Endodermal cell (in vitro differentiated cells): ENCODE measurements at places on chromosomes 6 and 20. TPM values are rescaled to one million over a fixed set of nuclear protein-coding genes. Genes with fewer than 3 reads are reported as not detected.

- DNase-seq, result no peak
Observed at GRCh38 chr6:50831186-50831585, 12.5 kb downstream of the TFAP2B start.

ESR1 gene
- 0.14 TPM in 1 of 3 replicates, not detected in the others for total RNA-seq

DNA sequence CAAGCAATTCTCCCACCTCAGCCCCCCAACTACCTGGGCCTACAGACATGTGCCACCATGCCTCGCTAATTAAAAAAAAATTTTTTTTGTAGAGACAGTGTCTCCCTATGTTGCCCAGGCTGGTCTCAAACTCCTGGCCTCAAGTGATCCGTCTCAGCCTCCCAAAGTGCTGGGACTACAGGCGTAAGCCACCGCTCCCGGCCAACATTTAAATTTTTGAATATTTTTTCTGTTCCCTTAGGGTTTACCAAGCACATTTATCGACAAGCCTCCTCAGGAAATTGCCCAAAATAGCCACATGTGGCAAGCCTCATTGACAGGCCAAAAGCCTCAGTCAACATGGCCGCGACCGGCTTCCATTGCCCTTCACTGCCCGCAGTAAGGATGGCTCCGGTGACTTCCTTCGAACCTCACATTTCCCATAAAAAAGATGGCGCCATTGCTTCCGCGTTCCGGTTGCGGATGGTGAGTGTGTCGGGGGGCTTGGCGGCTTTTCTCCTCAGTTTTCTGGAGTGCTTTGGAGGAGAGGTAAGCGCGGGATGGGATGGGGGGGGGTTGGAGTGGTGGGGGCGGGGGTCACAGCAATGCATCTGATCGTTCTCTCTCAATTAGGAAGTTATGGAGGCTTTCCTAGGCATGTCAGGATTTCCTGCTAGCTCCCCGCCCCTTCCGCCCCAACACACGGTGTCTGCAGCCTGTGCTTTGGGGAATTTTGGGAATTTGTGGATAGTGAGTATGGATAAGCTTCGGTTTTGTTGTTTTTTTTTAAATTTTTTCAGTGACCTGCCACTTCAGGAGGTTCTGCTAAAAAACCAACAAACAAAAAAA, at the start of gene SHLD1:
Gene SHLD1 (plus strand): TSS at position 450 of the 828 bp plus-strand sequence. CDS start 22,465 bp downstream, outside the sequence.
- peak; percentile 93 for DNase-seq

DNA sequence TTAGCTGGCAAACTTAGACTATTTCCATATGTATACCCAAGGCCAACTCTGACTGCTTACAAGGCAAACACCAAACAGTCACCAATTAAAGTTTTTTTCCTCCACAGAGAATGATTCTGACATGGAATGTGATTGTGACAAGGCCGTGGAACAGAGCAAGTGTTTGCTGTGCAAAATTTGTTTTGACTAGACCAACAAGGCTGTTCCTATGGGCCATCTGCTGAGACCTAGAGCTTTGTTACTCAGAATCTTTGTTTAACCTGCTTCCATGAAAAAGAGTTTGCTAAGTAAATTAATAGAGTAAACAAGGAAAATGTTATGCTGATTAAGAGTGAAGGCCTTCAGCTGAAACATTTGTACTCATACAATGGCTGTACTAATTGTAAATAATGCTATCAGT, 51.6 kb upstream of the IMPG1 start:
- DNase-seq, result no peak

TNF gene
- 0.35 TPM in 1 of 3 replicates, not detected in the others for total RNA-seq

GRCh38 chr6:116218172-116218633, 35.7 kb downstream of the TSPYL4 start:
- no peak for DNase-seq

GRCh38 chr20:7691647-7692269, 248.5 kb downstream of the HAO1 start:
- no peak for DNase-seq
